ENCODE measurements at places on chromosomes 16 and 17. TPM values are rescaled to one million over a fixed set of nuclear protein-coding genes. Genes with fewer than 3 reads are reported as not detected.

GPR179 gene
- under 0.01 TPM for total RNA-seq

AATK gene
- 0.11 TPM for total RNA-seq

HSD17B1 gene
- total RNA-seq: 2.3 TPM

GRB7 gene
- total RNA-seq: 0.37 TPM

RNF227 gene
- total RNA-seq: 2.5 TPM

MYCBPAP gene
- total RNA-seq: 2.0 TPM

NKIRAS2 gene
- 19.7 TPM for total RNA-seq

CACNA1H gene
- 22.6 TPM for total RNA-seq

CCL16 gene
- not detected for total RNA-seq
